Stomach (tissue), 19 donors: ENCODE measurements at places on chromosomes 2 and 18. TPM values are rescaled to one million over a fixed set of nuclear protein-coding genes. Genes with fewer than 3 reads are reported as not detected.

Gene MYL1
- total RNA-seq, result not detected

Gene STPG4
- not detected for total RNA-seq

Gene SERPINB12
- total RNA-seq, result not detected

Gene SRD5A2
- not detected for total RNA-seq

- no peak for DNase-seq
Observed at GRCh38 chr2:197081294-197081693, 154.8 kb upstream of the PGAP1 start.

GRCh38 chr18:56739731-56740130 is 88.6 kb downstream of the WDR7 start:
- DNase-seq, result no peak

GRCh38 chr2:177579486-177580036 is 187.0 kb downstream of the AGPS start:
- DNase-seq, result no peak

DNA sequence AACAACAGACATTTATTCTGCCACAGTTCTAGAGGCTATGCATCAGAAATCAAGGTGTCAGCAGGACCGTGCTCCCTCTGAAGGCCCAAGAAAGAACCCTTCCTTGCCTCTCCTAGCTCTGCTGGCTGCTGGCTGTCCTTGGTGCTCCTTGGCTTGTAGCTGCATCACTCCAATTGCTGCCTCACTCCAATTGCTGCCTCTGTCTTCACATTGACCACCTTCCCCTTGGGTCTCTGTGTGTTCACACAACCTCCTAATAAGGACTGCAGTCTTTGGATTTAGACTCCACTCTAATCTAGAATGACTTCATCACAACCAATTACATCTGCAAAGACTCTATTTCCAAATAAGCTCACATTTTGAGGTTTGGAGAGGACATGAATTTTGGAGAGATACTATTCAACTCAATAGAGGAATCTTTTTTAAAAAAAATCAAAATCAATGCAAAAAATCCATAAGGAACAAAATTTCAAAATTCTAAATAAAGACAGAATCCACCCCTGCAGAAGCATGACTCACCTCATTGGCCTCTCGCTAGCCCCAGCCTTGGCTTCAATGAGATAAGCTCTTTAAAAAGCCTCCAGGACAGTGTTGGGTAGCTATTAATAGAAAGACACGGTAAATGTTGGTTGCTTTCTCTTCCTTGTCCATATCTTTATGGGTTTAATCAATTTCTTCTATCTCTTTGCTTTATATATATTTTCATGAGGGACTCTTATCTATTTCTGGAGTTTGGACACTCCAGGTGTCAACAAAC is 267.6 kb upstream of the MGAT5 start:
- DNase-seq, result no peak

DNA sequence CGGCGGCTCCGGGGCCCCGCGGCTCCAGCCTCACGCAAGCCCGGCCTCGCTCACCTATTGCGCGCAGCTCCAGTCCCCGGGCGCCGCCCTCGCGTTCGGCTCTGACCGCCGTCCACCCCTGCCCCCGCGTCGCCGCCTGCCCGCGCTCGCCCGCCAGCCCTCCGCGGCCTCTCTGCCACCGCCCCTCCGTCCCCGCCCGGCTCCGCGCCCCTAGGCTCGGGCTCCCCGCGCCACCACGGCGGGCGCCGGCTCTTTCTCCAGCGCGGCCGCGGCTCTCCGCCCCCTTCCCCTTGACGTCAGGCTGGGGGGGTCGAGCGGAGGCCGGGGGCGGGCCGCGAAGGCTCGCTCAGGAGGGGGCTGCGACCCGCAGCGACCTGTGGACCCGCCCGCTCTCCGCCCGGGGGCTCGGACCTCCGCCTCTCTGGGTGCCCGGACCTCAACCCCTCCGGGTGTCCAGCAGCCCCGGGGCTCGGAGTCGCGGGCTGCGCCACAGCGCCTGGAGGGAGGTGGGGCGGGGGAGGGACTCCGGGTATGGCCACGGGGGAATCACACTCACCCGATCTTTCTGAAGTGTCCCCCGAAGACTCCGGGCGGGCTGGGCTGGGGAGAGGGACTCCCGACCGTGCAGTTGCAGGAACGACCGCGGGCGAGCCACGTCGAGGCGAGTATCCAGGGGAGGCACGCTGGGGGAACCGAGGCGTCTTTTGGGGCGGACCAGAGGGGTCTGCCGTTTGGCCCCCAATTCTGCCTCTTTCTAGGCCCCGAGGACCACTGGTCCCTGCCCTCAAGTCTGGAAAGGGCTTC is at the start of gene SEMA4C:
SEMA4C (minus strand) TSS at position 259 of the 804 bp plus-strand sequence. CDS start 2,194 bp downstream, outside the sequence.
- DNase-seq, result peak; percentile 61

DNA sequence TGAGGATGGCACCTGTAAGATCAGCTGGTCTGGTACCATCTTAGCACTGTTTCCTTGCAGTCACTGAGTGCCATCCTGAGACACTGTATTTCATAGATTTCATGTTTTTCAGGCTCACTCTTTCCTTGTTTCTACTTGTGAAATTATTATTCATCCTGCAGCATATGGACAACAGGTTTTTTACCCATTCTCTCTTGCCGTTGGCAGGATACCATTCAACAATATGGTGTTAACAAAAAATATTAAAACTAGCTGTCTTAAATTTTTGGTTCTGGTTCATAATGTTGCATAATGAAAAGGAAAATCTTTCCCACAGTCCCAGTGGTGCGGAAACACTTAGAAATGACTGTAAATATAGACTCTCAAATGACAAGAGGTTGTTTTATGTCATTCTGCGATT is 23.1 kb upstream of the ATG16L1 start:
- DNase-seq, result no peak

- no peak for DNase-seq
Observed at GRCh38 chr2:11325961-11326676, 18.3 kb downstream of the ROCK2 start.

DNA sequence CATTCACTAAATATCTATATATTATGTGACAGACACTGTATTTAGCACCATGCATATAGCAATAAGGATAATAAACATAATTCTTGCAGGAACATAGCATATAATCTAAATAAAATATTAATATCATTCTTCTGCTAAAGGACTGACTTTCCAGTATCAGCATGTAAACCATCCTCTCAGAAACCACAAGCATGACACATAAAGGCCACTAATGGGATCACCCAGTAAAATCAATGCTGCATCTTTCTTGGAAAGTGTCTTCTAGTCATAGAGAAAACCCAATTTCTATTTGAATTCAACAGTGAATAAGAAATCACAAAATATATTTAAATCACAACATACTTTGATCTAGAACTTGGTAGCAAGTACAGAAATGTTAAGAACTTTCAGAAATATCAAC is 5.8 kb upstream of the LRP1B start:
- no peak for DNase-seq

DNA sequence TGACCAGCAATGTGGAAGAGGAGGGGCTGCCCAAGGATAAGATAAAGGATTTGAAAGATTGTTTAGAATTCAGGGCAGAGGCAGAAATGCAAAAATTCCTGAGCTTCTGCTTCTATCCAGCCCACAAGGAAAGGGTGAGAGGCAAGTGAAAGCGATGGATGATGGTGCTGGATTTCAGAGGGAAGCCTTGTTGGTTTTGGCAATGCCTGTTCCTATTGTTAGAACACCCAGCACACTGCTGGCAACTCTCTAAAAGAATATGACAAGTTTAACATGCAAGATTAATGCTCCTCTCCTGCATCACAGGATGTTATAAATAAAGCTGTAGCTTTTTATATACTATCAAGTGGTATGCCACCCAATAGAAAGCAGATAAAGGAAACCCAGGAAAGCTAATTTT is 92.6 kb downstream of the ZNF385B start:
- peak; percentile 60 for DNase-seq

DNA sequence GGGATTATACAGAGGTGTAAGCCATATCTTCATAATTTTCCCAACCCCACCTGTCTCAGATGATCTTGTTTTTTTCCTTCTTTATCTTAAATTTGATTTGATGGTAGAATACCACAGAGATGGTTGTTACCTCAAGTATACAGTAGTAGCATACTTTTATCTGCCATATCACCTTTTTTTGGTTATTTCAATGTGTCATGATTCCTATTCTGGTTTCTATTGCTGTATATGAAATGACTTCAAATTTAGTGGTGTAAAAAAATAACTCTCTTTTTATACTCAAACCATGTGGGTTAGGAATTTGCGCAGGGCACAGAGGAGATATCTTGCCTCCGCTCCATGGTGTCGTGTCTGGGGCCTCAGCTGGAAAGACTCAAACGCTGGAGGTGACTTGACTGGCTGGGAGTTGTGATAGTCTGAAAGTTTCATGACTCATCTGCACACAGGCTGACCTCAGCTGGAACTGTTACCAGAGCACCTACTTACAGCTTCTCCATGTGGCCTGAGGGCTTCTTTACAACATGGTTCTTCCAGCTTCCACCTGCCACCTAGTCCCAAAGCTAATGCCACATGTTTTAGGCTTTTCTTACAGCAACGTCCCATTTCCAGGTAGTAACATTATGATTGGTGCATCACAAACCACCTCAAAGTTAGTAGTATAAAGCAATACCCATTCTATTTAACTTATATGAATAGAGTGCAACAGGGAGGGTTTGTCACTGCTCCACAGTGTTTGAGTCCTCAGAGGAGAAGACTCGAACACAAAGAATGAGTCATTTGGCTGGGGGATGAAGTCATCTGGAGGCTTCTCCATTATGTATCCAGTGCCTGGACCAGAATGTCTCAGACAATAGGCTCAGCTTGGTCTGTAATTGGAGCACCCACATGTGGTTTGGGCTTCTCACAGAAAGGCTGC is 82.3 kb upstream of the XPO1 start:
- DNase-seq, result no peak

GRCh38 chr2:173048897-173049661 is 26.6 kb upstream of the MAP3K20 start:
- peak; percentile 63 for DNase-seq
